ENCODE measurements at places on chromosomes 2 and 18.

GRCh38 chr2:23399674-23400261, 14.8 kb downstream of the KLHL29 start:
- DNase-seq: no peak

DNA sequence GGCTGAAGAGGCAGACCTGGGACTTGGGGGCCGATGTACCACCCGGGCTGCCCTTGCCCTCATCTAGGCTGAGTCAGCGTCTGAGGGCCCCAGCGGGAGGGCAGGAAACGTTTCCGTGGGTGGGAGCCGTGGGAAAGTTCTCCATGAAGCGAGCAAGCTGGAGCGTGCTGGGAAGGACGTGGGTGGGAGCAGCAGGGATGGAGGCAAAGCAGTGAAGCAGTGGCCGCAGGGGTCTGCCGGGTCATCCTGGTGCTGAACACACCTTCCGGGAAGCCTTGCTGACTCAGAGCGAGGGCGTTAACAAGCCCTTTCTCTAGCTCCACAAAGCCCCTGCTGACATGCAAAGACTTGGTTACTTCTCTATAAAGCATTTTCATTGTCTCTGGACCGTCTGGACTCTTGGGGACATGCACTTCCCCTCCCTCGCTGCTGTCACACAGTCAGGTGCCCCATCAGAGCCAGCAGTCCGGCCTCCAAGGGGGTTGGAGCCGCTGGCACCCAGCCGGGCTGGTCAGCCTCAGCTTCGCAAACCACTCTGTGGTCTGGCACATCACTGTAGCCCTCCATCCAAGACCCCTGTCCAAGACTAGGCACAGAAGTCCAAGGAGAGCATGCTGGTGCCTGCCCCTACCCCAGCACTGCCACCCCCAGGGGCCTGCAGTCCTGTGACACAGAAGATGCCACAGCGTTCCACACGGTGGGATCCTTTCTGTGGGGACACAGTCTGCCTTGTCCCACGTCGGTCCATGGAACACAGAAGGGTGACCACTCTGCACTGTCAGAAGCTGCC, 115.1 kb upstream of the GPC1 start:
- DNase-seq: no peak

DNA sequence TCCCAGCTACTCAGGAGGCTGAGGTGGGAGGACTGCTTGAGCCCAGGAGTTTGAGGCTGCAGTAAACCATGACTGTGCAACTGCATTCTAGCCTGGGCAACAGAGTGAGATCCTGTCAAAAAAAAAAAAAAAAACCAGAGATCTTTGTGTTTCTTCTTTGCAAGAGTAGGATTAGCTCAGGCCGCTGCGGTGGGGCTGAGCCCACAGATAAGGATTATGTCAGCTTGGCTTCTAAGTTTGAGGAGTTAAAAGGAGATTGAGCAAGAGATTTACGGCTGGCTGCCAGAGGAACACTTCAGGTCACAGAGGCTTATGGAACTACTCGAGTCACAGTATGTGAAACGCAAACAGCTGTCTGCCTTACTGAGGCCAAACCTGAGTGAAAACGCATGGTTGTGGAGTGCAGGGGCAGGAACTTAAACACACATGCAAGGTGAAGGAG, 146.7 kb upstream of the L3MBTL4 start:
- no peak for DNase-seq

- no peak for DNase-seq
Observed at GRCh38 chr2:224884188-224884587, 158.1 kb downstream of the DOCK10 start.

Data from T47D (cell line).